Non-pigmented ciliary epithelial cell (primary cell): ENCODE measurements at places on chromosomes 13 and 19.

DNA sequence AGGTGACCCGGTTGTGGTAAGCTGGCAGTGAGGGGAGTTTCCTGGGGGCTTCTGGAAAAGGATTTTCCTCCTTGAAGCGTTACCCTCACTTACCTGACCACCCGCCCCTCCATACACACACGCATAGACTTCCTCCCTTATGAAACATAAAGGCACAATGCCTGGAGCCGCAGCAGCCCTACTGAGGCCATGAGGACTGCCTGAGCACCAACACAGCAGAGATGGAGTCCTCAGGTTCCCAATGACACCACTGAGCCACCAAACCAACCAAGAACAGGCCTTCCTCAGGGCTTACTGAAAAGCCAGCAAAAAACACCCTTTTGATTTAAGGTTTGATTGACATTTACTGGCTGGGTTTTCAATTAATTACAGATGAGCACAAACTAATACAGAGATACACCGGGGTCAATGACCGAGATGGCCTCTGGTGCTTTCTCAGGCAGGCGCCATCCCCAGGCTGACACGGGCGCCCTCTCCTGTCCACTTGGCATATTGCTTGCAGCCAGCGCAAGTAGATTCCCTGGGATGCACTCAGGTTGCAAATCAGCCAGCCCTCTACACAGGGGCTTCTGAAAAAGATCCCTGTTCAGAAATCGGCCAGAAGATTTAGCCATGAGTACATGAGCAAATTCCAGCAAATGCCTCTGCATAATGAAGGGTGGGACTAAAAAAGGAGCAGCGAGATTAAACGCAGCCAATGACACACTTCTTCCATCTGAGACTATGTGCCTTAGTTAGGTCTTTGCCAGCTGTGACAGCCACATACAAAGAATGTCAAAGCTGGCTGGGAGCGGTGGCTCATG, 14.8 kb downstream of the OPA3 start:
- no peak for DNase-seq

- no peak for DNase-seq
These were observed 380.8 kb downstream of the LMO7 start for GRCh38 chr13:76016799-76017400.

DNA sequence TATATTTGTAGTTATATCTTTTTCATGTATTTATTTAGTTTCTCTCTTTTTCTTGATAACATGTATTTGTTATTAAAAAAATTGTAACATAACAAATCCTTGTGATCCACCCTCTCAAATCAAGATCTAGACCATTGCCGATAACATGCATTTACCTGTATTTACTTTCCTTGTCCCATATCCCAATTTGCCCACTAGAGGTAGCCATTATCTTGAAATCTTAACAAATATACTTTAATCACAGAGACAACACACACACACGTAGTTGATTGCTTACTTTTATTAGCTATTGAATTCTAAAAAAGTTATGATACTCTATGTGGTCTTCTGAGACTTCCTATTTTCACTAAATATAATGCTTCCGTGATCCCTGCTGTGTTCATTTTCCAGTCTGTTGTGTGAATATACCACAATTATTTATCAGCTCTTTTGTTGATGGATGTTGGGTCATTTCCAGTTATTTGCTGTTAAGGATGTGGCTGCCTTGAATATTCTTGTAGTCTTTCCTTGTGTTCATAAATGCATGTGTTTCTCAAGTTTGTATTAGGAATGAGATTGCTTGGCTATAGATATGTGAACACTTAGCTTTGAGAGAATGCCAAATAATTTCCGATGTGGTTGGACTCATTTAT, 31.3 kb upstream of the ZMYM2 start:
- no peak for DNase-seq

GRCh38 chr13:113860665-113861432, 3.0 kb downstream of the GAS6 start:
- no peak for DNase-seq

DNA sequence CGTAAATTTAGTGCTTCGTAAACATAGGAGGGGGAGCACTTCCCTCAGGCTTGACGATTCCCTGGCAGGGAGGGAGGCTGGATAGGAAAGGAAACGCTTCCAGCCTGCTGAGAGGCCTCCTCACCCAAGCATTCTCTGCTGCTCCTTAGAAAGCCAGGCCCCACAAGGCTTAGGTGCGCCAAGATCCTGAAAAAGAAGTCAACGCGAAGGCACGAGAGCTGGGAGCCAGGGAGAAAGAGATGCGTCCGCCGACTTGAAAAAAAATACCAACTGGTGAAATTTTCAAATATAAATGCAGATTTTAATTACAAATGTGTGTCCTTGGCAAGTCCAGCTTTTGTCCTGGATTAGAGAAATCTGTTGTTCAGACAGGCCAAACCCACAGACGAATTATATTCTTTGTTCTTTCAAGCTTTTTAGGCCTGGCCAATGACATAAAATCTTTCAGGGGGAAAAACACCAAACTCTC, 64.0 kb downstream of the ALOX5AP start:
- no peak for DNase-seq
